ENCODE measurements at places on chromosomes 5 and 9.
A peak's percentile ranks its signal among the peaks of the same experiment; 100 is the strongest.

DNA sequence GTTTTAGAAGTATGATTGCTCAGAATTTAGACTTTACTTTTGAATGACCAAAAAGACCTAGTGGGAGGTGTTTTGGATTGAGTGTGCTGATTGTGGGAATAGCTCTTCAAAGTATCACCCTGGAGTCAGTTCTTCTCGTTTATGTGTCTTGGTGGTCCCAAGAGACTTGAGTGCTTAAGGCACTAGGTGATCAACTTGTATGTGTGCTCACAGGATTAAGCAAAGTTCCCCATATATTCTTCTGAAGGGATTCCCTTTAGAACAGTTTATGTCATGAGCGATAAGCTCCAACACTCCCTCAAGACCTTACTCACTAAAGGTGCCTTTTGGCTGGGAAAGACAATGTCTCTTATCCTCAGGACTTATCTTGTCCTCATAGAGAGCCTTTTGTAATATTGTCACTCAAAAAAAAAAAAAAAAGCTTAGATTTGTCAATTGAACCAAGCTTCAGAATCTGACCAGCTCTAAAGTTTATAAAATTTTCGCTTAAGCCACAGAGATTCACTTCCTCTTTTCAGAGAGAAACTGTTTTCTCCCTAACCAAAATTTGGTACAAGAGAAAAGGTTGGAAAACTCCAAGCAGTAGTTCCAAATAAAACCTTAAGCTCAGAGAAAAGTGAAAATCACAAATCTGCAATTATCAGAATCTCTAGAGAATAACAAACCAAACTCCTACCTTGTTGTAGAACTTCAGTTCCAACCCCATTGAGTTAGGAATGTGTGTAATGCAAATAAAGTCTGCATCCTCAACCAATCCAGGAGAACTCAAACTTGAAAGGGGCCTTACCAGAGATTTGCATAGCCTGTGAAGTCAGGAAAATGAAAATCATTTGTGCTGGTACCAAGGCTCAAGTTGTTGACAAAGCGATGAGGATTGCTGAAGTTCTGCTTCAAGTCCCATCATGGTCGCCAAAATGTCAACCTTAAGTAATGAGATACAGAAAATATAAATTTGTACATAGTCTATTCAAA is 40.0 kb upstream of the PDZD2 start:
- DNase-seq: no peak

DNA sequence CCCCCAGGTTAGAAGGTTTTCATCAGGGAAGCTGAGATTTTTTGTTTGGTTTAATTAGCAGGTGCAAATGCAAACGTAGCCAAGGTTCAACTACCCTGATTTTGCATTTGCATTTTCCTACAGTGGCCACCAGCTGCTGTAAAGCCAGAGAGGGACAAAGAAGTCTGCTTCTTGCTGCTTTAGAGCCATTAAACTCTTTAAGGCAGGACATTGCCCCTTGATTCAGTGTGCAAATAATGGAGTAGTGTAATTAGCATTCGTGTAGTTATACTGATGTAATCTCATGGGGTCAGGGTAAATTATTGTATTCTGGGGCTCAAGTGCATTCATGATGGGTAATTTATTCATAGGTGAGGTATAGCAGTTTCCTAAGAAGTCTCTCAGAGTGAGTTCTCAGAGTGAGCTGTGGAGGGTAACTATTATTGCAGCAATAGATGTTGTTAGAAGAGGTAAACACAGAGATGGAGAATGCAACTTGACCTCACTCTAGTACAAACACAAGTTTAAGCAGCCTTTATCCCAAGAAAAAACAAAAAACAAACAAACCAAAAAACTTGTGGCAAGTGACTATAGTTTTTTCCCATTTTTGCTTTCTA is 526.5 kb downstream of the KIF4B start:
- DNase-seq: no peak

DNA sequence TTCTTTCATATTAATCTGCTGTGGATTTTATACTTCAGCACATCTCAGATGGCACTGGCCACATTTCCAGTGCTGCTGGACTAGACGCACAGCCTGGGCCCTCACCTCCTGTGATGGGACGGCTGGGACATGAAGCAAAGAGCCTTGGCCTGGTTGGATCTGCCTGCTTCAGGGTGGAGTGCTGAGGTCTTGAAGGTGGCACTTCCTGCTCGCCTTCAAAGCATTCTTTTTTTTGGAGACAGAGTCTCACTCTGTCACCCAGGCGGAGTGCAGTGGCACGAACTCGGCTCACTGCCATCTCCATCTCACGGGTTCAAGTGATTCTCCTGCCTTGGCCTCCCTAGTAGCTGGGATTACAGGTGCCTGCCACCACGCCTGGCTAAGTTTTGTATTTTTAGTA is 73.1 kb downstream of the RAPGEF1 start:
- no peak for DNase-seq

- DNase-seq: peak; percentile 28
Observed at GRCh38 chr5:60961685-60962084, 16.7 kb downstream of the NDUFAF2 start.

Data from mesendoderm (in vitro differentiated cells).